ENCODE measurements at places on chromosomes 7 and 10.

DNA sequence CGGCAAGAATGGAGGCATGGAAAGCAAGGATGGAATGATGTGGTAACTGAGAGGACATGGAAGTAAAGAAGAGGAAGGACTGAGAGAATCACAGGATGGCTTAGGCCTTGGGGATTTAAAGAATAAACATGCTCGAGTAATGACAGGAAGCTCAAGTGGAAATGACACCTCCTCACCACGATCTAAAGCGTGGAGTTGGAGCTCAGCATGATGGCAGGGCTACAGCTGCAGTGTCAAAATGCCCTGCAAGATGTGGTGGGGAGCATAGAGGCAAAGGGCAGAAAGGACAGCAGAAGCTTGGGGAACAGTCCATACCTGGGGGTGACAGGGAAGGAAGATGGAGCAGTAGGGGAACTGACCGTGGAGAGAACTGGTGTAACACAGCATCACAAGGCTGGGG is 229.5 kb upstream of the PLXNA4 start:
- no peak for DNase-seq

DNA sequence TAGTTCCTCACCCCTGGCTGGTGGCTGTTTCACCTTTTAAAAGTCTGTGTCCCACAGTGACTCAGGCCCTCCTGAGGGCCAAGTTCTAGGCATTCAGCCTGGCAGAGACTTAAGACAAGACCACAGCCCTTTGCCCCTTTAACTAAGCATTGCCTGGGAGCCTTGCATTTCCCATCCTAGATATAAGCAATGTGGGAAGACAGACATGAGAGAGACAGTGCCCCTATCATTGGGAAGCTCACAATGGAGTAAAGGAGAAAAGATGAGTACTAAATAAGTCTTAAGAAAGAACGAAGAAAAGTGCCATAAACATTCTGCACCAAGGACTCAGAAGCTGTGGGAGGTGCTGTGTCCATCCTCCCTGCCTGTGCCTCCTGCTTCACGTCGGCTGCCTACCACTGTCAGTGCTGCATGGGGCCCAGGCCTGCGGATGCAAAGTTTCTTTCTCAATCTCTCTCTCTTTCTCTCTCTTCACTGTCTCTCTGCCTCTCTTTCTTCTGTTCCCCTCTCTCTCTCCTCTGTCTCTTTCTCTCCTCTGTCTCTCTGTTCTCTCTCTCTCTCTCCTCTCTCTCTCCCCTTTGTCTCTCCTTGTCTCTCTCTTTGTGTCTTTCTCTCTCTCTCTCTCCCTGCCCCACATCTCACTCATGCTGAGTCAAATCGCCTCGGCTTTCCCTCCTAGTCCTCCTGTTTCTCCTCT is 21.5 kb downstream of the GPRIN2 start:
- no peak for DNase-seq

- DNase-seq = no peak
Measured at GRCh38 chr7:135758531-135758932, 9.9 kb upstream of the FAM180A start.

GRCh38 chr7:150401424-150401790 is 22.3 kb downstream of the ZNF775 start:
- DNase-seq = no peak

- DNase-seq = no peak
Measured at GRCh38 chr10:118567701-118568248, 27.7 kb downstream of the PRLHR start.

DNA sequence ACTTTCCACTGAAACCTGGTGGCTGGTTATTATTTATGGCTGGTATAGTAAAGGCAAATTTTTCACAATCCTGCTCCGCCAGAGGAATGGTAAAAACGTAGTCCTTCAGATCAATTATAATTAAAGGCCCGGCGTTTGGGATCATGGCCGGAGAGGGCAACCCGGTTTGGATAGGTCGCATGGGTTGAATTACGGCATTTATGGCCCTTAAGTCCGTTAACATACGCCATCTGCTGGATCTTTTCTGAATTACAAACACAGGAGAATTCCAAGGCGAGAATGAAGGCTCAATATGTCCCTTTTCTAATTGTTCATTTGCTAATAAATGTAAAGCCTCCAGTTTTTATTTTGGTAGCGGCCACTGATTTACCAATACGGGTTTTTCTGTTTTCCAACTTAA is 11.3 kb upstream of the TAS2R3 start:
- DNase-seq = no peak

DNA sequence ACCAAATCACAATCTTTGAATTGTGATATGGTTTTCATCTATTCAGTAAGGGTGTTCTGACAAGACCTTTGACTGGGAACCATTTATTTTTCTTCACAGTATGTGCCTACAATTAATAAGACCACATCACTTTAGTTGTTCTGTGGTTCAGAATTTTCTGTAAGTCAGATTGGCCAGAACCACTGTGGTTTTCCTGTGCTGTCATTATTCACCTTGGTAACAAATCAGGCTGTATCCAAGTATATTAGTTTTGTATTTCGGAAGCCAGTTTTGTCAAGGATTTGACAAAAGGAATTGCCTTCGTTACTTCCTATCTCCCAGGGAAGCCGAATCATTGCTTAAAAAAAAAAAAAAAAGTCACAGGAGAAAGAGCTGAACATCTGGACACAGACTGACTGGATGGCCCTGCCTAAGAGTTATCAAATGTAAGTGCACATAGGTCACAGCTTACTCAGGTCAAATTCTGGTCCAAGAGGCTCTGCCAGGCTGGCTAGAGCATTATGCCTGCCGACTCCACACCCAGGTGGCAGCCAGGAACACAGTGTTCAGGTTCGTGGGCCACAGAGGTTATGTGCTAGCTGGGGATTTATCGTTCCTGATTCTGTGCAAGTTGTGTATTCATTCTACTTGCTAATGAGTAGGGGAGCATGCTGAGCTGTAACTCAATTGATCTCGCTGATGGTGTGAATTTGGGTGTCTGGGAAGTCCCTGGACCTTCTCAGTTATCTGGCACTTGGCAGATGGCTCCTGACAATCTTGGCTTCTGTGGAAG is 175.3 kb downstream of the JAZF1 start:
- DNase-seq = peak; percentile 29

DNA sequence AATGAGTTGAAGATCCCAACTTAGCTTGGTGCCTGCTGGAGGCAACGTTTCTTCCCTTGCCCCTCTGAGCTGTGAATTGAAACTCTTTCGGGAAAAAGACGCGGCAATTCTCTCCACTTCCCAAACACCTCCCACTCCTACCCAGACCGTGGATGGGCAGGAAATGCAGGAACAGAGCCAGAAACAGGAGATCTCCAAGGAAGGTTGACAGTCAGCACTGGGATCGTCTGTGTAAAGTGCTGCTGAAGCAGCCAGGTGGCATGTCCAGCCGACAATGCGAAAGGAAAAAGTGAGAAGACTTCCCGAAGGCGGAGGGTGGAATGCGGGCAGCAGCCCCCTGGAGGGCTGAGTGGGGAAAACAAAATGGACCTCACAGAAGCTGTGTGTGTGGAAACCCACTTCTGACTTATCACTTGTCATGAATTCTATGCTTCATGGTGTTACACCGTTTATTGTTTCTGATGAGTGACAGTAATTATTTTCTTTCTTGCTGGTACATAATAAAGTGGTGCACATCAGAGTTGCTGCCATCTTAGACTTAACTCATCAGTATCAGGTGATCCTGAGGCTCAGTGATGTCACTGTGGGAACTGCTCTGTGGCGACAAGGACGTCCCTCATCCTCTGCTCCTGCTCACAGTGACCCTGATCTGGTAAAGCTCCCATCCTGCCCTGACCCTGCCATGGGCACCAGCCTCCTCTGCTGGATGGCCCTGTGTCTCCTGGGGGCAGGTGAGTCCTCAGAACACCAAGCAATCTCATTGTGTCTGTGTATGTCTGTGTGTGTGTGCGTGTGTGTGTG is 220.5 kb upstream of the PRSS1 start:
- no peak for DNase-seq

GRCh38 chr7:125090596-125090995 is 161.0 kb upstream of the POT1 start:
- DNase-seq = no peak

DNA sequence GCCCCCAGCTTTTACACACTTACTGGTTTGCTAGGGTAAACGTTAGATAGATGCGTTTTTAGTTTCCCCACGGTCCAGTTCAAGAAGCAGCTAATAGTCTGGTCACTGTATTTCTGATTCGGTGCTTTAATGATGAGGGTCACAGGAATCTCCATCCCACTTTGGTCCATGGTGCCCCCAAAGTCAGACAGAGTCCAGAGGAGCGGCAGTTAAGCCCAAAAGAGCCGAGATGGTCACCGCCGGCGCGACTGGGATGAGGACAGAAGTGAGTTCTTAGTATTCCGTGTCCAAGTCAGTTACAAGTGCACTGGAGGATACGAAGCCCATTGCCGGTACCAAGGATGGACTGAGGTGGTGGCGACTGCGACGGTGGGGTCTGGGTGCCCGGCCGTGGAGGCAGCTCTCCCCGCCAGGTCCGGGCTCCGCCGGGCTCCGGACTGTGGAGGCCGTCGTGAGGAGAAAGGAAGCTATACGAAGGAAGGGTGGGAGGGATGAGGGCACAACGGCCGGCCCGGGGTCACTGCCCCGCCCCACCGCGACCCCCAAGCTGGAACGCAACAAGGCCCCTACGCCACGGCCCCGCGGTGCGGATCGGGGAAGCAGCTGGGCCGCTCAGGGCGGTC is 663 bp downstream of the HERPUD2 start:
- DNase-seq = peak; percentile 37

DNA sequence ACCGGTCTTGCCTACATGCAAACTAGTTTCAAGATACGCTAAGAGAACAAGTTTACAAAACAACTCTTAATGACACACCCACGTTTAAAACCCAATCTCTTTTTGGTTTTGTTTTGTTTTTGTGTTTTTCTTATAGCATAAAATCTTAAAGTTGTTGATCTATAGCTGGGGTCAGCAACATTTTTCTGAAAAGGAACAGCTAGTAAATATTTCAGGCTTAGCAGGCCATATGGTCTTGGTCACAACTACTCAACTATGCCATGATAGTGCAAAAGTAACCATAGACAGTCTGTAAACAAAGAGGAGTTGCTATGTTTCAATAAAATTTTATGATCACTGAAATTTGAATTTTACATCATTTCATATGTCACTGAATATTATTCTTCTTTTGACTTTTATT is 327.4 kb downstream of the AGMO start:
- DNase-seq = no peak

DNA sequence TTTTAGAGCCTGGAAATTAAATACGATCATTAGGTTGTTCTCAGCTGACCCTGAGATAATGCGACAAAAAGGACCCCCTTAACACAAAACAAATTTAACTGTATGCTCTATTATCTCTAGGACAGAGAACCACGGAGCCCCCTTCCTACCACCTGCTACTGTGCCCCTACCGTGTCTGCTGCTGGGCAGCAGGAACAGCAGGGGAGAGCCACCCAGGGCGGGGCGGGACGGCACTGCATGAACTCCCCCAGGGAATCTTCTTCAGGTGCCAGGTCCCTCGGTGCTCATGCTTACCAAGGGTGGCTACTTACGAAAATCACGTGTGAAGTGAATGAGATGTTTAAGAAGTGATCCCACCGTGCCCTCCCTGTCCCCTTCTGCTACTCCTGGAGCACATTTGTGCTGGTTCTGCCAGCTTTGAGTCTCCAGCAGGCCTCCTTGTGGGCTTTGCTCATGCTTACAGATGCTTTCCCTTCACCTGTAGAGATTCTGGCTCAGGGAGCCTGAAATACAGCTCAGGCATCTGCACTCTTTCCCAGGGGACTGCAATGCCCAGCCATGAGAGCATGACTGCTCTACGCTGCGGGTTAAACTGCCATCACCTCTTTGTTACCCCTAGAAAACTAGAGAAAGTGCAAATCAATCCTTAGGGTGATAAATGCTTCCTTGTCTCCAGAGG is 59.9 kb downstream of the MRPL32 start:
- no peak for DNase-seq

DNA sequence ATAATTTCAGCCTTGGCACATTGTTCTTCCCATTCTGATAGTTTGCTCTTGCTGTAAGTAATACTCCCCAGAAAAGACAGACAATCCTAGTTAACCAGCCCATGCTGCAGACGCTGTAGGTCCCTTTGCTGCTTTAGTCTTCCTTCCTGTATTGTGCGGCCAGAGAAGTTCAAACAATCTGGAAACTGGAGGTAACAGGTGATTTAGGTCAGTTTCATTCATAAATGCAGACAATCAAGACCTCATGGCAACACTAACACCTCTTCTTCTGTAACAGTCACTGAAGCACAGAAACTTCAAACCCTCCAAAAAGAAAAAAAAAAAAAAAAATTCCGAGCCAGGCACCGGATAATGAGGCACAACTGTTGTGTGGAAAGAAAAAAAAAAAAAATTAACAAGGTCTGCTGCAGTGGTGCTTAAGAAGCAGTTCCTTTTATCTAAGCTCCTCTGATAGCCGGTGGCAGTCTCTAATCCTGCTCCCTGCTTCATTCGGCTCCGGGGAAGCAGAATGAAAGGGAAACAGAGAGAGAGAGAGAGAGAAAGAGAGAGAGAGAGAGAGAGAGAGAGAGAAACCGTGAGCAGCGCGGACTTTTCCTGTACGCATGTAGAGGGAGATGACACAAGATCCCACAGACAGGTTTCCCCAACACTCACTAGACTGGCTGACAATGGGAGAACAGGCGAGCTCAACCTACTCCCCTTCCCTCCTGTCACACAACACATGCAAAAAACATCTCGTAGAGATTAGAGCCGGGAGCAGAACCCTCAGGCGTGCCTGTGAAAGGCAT is at the start of gene SEMA3A:
TSS of gene SEMA3A (minus strand) at position 306 of the 788 bp plus-strand sequence. CDS start at position 103, 203 bp downstream.
- DNase-seq = peak; percentile 37

DNA sequence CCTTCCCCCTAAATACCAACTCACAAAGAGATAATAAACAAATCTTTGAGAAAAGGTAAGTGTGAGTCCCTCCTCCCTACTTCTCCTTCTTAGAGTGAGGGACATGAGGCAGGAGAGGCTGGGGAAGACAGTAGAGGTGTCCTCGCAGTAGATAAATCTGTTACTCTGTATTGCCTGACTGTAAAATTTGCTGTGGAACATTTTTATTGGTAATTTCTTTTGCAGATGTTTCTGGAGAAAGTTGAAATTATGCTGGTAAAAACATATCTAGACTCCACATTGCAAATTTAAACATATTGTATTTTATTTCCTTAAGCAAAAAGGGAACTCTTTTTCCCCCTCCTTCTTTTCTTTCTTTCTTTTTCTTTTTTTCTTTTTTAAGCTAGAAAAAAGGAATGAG is 58.5 kb downstream of the PLCE1 start:
- no peak for DNase-seq

DNA sequence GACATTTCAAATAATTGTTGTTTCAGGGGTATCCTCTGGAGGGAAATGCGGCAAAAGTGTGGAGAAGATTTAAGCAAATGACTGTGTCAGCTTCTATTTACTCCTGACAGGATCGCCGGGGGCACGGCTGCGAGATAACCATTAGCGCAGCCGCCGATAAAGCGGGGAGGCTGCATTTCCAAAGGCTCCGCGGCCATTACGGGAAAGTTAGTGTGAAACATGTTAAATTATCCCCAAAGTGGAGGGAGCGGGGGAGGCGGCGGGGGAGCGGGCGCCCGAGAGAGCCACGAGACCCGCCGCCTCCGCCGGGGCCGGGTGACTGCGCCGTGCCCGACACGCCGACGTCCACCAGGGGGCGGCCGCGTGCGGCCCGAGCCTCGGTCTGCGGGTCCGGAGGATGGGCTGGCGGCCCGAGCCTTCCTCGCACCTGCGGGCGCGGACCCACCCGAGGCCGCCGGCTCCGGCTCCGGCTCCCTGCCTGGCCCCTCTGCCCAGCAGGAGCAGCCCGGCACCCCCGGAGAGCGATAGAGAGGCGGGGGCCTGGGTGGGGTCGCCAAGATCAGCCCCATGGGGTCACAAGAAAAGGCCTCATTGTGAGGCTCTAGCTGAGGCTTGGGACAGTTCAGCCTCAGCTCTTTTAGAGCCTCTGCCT is 74.4 kb upstream of the PAX2 start:
- DNase-seq = no peak
